Activated CD4-positive, alpha-beta T cell treated with anti-CD3 and anti-CD28 coated beads, Interleukin-2, amount 10 ng/mL, durations not matched to agents 7 days and 5 days (primary cell): ENCODE measurements at places on chromosomes 12 and 14. TPM values are rescaled to one million over a fixed set of nuclear protein-coding genes. Genes with fewer than 3 reads are reported as not detected.

The KLRD1 gene
- 0.27 TPM for total RNA-seq

The HOXC13 gene
- total RNA-seq: not detected

The NELL2 gene
- total RNA-seq: 55.1 TPM

The BBOF1 gene
- 1.4 TPM for total RNA-seq

The REM2 gene
- 0.52 TPM for total RNA-seq

The MUCL1 gene
- total RNA-seq: not detected

The TMPRSS12 gene
- not detected for total RNA-seq

The KRT85 gene
- total RNA-seq: not detected

The RNF212B gene
- total RNA-seq: not detected

The LPAR5 gene
- total RNA-seq: 6.6 TPM

The TMEM179 gene
- not detected for total RNA-seq

The MORN3 gene
- 3.0 TPM for total RNA-seq

The SMCO2 gene
- total RNA-seq: 0.46 TPM

The NEUROD4 gene
- not detected for total RNA-seq

The ACACB gene
- total RNA-seq: 10.3 TPM

The CISTR gene
- not detected for total RNA-seq

The TAS2R13 gene
- total RNA-seq: 1.1 TPM

The MYO1H gene
- total RNA-seq: not detected

The FGF23 gene
- not detected for total RNA-seq

The NR1H4 gene
- total RNA-seq: not detected

The NOC4L gene
- total RNA-seq: 32.4 TPM

The TAS2R30 gene
- 2.0 TPM for total RNA-seq

The RTN1 gene
- not detected for total RNA-seq

The GPR84 gene
- 0.15 TPM for total RNA-seq

The SRP54 gene
- 58.0 TPM for total RNA-seq

The ITGB7 gene
- 621 TPM for total RNA-seq

The SMCO3 gene
- not detected for total RNA-seq

The NPFF gene
- not detected for total RNA-seq

The KRT84 gene
- total RNA-seq: not detected

The COX8C gene
- not detected for total RNA-seq

The GON7 gene
- total RNA-seq: 20.4 TPM

The MED6 gene
- total RNA-seq: 52.9 TPM

The TCL1A gene
- total RNA-seq: not detected

The KRT82 gene
- not detected for total RNA-seq

The BDKRB2 gene
- total RNA-seq: not detected

The INHBE gene
- not detected for total RNA-seq

The KLHL33 gene
- total RNA-seq: 0.15 TPM

The CLEC2D gene
- total RNA-seq: 296 TPM

The NID2 gene
- total RNA-seq: 0.30 TPM

The KRT2 gene
- total RNA-seq: 0.10 TPM

The MGST1 gene
- total RNA-seq: not detected

The LMO3 gene
- not detected for total RNA-seq

The KRT73 gene
- 8.2 TPM for total RNA-seq

The P2RX2 gene
- total RNA-seq: not detected
